ENCODE measurements at places on chromosomes 13 and 19.
A peak's percentile ranks its signal among the peaks of the same experiment; 100 is the strongest.

- peak; percentile 15 for DNase-seq
Observed at GRCh38 chr19:50906217-50906616, 5.0 kb downstream of the KLK4 start.

DNA sequence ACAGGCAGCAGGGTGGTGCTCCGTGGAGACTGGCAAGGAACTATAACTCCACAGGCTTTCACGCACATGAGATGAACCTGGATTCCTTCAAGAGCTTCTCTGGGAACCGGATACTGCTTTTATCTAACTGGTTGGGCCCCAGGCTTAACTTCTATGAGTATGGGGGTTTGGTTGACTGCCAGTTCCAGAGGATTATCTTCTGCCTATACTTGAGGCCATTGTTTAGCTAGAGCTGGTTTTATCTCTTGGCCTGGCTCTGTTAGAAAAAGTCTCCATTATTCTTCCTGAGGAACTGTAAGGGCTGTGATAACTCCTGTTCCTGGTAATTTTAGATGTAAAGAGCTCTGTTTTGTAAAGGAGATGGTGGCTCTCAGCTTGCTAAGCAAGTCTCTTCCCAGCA lies 40.9 kb downstream of the ZNF846 start:
- no peak for DNase-seq

- DNase-seq, result no peak
Observed at GRCh38 chr19:34493038-34493648, 11.6 kb downstream of the WTIP start.

- no peak for DNase-seq
Observed at GRCh38 chr19:459724-460511, 915 bp downstream of the SHC2 start.
